Activated CD4-positive, CD25-positive, alpha-beta regulatory T cell treated with anti-CD3 and anti-CD28 coated beads, Interleukin-2, amount 50 U/mL, for 24 hours (primary cell): ENCODE measurements at places on chromosomes 6 and 20.

DNA sequence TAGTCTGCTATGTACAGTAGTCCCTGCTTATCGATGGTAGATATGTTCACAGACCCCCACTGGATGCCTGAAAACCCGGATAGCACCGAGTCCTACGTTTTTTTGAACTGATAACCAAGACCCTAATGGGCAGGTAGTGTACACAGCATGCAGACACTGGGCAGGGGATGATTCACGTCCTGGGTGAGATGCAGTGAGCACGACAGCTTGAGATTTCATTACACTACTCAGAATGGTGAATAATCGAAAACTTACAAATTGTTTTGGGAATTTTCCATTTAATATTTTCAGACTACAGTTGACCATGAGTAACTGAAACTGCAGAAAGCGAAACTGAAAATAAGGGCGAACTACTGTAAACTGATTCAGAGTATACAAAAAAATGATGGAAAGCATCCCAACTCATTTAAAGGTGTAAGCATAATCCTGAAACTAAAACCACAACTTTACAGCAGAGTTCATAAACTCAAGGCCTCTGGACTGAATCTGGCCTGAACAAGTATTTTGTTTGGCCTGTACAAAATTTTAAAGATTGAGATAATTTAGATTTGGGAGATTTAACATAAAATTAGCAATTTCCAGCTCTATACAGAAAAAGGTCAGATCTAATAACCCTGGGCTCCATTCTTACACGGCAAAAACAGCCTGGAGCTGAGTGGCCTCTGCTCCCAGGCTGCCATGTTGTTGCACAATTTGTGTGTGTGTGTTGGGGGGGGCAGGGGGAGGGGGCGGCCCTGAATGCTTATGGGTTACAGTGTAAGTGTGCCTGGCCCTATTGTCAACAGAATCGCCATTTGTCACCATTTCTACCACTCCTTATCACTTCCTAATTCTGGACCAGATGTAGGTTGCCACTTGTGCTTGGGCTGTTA lies 34.9 kb downstream of the RNF24 start:
- peak; percentile 89 for ATAC-seq

- ATAC-seq, result no peak
Observed at GRCh38 chr6:73078908-73079610, 146.2 kb downstream of the KHDC1L start.

DNA sequence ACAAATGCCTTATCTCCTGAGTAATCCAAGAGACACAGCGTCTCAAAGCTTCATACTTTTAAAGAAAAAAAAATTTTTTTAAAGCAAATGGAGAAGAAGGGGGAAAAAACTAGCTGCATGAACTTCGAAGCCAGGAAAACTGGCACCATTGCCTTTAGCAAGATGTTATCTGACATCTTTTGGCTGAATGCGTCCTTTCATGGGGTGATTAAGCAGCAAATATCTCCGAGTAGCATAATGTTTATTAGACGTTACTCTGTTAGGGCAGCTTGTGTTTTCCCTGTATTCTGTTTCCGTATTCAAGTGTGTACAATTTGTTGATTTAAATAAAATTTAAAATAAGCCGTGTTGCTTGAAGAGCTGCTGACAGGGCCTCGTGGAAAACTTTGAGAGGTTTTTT lies 76.5 kb upstream of the TSHZ2 start:
- no peak for ATAC-seq

DNA sequence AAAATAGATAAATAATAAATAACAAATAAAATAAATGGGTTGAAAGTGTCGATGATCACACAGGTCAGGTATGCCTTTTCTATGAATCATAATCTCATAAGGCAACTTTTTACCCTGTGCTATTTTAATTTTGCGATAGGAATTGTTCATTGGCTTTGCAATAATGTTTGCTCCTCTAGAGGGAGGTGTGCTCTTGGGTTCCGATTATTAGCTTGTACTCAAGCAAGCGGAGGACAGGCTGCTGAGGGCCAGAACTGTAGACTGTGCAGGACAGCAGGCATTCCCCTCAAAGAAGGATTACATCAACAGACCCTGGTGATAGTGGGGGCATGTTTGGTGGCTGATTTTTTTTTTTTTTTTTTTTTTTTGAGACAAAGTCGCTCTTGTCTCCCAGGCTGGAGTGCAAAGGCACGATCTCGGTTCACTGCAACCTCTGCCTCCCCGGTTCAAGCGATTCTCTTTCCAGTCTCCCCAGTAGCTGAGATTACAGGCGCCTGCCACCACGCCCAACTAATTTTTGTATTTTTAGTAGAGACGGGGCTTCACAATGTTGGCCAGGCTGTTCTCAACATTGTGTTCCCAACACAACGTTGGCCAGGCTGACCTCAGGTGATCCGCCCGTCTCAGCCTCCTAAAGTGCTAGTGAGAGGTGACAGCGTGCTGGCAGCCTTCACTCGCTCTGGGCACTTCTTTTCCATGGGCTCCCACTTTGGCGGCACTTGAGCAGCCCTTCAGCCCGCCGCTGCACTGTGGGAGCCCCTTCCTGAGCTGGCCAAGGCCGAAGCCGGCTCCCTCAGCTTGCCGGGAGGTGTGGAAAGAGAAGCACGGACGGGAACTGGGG lies 35.6 kb downstream of the RIOK1 start:
- no peak for ATAC-seq

DNA sequence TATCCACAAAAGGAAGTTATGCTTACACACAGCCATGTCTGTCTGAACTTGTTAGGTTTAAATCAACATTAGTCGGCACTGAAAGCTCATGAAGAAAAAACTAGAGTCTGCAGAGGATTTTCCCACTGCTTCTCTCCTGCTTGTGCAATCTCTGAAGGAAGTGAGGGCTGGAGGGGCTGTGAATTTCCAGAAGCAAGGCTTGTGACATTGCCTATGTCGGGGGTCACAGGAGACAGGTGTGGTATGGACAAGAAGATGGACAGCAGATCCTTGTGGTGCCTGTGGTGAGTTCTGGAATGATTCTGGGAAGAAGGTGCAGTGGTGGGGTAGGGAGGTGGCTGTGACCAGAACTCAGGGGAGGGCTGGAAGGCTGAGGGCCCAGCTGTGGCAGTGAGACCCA lies 84.3 kb upstream of the TRAF3IP2 start:
- ATAC-seq, result no peak

DNA sequence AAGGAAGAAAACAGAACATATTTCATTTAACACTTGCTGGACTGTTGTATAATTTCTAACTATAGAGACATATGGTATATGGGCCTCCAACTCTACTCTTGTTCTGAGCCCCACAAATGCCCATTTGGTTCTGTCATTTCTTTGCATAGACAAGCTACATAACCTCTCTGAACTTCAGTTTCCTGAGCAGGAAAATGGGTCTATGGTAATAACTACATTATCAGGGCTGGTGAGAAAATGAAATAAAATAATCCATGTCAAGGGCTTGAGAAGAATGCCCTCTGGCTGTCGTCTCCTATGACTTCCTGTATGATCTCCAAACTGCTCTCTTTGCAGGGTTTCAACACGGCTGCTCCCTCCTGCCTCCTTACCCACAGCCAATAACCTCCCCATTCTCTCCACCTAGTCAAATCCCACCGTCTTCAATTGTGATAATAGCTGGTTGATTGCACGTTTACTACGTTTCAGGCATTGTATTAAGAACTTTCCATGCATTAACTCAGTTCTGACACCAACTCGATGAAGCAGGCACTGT lies 12.0 kb downstream of the ZCCHC3 start:
- no peak for ATAC-seq

DNA sequence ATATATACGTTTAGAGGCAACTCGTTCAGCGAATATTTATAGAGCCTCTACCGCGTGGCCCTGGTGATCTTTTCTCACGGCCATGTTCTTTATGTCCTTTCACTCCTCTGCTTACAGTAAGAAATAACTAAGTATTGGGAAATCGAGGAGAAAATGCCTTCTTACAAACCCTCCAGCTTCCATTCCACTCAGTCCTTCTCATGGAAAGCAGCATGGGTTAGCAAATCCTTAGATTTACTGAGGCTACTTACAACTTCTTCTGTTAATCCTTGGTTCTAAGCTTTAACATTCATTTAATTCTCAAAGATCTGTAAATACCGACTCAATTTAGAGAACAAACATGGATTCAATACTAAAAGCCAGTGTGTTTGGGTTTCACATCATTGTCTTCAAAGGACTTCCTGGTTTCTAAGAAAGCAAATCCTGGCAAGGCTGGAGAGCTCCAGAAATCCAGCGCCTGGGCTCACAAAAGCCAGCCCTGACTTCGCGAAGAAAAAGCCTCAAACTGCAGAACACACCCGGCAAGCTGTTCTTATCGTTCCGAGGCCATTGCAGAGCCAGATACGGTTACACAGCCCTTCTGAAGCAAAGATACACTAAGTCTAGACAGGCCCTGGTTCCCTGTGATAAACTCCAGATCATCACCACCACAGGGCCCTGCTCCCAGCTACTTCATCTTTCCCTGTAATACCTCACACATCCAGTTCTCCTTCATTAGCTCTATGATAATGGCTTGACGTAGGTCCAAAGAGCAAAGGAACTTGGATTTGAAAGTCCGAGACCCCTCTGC lies 19.2 kb downstream of the AGPAT4 start:
- no peak for ATAC-seq

DNA sequence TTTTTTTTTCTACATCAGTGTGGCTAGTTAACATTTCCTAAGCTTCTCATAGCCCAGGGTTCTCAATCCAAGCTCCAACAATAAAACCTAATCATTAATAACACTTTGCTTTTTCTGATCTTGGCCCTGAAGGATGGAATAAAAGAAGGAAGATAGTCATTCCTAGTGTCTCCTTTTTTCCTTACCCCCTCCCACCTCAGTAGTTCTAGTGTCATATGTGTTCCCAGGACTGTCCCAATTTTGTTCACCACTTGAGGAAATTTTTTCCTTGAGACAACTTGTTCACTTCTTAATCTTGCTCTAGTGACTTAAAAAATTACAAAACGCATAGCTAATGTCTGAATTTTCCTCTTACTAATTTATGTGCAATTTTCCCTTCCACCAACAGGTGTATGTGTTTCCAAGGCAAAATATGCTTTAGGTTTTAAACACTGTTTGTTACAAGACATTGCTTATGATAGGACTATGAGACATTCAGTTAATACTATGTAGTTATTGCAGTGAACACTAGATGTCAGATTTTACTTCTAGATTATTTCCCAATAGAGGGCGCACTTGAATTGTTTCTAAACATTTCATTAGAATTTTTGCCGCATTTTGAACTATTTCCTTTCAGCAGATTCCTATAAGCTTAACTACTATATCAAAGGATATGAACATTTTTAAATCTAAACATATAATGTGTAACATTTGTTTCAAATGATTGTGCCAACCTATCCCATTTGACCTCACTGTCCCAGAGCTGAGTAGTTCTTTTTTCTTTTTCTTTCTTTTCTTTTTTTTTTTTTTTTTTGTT lies 18.5 kb upstream of the C6orf141 start:
- no peak for ATAC-seq

DNA sequence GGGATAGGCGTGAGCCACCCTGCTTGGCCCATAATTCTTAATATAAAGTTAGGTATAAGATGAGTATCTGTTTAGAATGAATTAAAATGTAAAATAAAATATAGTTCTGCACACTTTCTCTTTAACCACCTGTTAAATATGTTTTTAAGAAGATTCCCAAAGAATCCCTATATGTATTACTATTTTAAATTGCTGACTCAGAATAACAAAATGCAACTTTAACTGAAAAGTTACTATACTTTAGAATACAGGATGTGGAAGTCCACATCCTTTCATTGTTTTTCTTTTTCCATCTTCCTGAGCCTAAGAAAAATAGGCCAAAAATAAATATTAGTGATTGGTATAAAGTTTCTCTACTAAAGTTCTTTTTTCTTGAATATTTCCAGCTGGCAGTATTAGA lies 325.6 kb upstream of the EYS start:
- no peak for ATAC-seq

GRCh38 chr20:62227591-62227976 lies 7.5 kb upstream of the HRH3 start:
- no peak for ATAC-seq

DNA sequence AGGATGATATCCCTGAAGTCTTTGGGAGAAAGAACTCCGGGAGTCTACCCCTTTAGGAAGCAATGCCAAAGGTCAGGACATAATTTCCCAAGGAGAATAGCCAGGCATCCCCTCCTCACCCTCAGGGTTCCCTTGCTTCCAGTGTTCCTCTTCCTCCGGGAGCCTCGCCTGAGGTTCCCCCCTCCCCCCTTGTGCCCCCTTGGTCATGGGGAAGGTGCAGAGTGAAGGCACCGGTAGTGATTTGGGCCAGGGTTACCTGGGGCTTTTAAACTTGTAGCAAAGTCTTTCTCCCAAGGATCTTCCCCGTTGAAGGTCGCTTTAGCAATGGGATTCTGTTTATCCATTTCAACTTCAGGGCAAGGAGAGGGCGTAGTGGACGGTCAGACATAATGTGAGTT lies 1.2 kb downstream of the ISM1 start:
- ATAC-seq, result no peak

DNA sequence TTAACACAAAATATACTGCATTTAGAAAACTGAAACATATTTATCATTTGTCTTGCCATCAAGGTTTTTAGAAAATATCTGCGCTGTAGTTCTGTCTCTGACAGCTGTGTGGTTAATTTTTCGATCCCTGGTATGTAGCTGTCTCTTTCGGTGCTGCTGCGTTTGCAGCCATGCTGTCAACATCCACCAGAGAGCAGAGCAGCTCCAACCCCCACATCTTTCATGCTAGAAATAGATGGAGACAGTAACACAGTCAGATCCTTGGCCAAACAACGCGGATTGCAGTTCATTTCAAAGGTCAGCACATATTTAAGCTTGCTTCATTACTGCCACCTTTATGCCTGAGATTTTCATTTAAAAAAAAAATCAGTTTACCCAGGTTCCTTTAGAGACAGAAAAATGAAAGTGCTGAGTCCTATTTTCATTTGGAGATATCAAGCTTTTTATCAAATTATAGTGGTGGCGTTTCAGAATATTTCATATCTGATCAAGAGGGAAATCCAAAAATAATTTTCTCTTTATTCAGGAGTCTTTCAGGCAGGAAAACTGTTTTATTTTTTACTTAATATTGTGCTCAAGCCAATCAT lies 157.7 kb upstream of the MMS22L start:
- no peak for ATAC-seq

GRCh38 chr20:37915434-37915787 lies 12.5 kb downstream of the VSTM2L start:
- no peak for ATAC-seq

DNA sequence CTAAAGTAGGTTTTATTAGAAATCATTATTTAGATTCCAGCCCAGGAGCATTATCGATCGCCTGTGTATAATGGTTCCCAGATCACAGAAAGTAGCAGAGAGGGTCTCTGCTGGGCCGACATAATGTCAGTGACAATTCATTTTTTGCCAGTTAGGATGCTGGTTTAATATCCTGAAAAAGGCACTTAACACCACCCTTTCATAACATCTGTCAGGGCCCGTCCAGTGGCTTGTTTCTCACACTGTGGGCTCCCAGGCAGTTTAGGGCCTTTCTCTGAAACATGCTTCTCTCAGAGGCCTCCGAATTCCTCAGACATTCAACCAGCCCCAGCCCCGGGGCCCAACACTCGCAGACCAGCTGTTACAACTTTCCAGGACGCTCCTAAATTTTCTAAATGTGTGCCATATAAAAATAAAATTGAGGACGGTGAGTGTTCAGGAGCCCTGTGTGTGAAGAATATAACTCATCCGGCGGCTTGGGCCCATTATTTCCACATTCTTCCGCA lies 108.6 kb upstream of the EYA4 start:
- ATAC-seq, result no peak
